ENCODE measurements at places on chromosomes 5 and 9. TPM values are rescaled to one million over a fixed set of nuclear protein-coding genes. Genes with fewer than 3 reads are reported as not detected.

- peak; percentile 39 for DNase-seq
These were observed 208.1 kb upstream of the PIK3R1 start for GRCh38 chr5:68007451-68007850.

DNA sequence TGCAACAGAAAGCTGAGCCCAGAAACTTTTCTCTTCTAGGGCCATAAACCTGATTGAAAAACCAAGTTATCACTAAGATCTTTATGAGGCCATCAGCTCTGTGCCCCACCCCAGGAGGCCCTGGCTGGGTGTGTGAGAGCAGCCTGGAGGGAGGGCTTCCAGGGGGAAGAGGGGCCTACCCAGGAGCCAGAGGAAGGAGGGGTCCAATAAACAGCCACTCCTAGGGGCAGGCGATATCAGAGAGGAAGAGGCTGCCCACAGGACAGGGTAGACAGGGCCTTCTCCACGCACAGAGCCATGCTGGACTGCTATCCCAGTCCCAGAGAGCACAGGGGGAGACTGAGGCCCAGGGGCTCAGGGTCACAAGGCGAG, 4.5 kb upstream of the CDX1 start:
- DNase-seq: no peak

GRCh38 chr5:139901986-139902385, 106.4 kb downstream of the PSD2 start:
- DNase-seq: no peak

DNA sequence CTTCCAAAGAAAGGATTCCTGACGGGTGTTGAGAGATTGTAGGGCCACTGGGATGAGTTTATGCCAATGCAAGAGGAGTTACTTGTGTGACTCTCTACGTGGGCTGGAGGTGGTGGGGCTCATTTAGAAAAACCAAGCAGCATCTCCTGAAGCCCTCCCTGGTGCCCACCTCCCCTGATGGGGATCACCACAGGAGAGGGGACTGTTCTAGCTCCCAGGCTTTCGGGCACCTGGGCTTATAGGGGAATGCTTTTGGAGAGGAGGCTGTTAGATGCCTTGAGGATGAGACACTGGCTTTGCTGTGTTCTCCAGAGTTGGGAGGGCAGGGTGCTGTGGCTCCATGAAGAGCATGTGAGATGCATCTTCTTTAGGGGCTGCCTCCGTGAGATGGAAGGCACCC, 65.0 kb downstream of the IRX1 start:
- DNase-seq: no peak

DNA sequence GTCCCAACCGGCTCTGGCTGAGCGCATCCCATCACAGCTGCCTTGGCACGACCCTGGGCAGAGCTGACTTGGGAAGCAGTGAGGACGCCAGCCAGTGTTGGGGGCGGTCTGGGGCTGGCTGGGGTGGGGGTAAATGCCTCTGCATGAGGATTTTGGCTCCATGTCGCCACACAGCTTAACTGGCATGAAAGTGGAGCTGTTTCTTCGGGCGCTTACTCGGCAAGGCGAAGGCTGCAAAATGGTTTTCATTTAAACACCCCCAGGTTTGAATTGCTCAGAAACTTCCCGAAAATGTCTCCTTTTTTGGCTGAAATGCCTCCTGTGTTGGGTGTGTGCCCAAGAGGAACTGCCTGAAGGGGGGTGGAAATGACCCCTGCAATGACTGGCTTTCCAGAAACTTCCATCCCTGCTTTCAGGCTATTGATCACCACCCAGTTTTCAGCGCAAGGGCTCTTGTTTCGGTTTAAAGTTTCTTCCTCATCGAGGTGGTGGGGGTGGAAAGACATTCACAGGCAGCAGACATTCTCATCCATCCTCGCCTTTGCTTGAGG, 38.3 kb downstream of the PTGES start:
- DNase-seq: no peak

- no peak for DNase-seq
These were observed 55.2 kb upstream of the GAS1 start for GRCh38 chr9:87002517-87002916.

Gene AK8
- total RNA-seq: not detected

DNA sequence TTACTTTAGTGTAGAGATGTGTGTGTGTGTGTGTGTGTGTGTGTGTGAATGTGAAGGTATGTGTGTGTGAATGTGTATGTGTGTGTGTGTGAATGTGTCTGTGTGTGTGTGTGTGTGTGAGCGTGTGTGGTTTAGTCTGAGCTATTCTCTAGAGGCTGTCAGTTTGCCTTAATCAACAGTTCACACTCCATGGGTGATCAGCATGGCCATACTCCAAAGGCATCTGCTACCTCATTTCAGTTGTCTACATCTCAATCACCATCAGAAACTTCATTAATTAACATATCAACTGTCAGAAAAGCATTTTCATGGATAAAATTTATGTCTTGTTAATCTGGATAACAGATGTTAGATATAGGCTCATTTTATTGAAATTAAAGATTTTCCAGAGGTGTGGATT, 103.1 kb upstream of the PTPN3 start:
- no peak for DNase-seq

Gene DIRAS2
- total RNA-seq: not detected
